ENCODE measurements at places on chromosomes 16 and 17.

DNA sequence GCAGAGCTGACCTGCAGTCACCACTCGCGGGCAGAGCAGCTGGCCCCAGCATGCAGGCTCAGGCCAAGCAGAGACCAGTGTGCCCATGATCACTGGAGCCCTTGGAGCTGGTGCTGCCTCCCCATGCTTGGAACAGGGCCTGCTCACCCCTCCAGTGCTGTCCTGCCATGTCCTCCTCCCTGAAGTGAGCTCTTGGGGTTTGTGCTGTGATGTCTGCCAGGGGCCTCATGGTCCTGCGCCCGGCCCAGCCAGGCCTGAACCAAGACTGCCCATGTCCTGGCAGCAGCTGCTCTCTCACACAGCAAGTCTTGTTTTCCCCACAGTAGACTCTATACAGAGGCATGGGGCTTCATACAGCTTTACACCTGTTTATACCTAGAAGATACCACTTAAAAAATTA is 24.6 kb downstream of the TMEM11 start:
- DNase-seq: no peak

DNA sequence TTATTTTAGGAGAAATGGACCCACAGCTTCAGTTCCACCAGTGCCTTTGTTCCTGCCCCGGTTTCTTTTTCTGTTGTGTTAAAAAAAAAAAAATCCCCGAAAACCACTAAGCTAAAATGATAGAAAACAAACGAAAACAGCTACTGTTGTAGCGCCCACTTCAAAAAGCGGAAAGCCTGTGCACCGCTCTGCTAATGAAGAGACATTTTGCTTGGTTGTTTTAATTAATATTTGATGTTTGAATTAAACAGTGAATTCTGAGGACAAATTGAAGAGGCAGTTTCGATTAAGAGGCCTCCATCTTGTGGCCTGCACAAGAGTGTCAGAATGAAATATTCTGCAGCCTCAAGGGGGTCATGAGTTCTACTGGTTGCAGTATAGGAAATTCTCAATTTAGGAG is 186.7 kb downstream of the RPTOR start:
- no peak for DNase-seq

DNA sequence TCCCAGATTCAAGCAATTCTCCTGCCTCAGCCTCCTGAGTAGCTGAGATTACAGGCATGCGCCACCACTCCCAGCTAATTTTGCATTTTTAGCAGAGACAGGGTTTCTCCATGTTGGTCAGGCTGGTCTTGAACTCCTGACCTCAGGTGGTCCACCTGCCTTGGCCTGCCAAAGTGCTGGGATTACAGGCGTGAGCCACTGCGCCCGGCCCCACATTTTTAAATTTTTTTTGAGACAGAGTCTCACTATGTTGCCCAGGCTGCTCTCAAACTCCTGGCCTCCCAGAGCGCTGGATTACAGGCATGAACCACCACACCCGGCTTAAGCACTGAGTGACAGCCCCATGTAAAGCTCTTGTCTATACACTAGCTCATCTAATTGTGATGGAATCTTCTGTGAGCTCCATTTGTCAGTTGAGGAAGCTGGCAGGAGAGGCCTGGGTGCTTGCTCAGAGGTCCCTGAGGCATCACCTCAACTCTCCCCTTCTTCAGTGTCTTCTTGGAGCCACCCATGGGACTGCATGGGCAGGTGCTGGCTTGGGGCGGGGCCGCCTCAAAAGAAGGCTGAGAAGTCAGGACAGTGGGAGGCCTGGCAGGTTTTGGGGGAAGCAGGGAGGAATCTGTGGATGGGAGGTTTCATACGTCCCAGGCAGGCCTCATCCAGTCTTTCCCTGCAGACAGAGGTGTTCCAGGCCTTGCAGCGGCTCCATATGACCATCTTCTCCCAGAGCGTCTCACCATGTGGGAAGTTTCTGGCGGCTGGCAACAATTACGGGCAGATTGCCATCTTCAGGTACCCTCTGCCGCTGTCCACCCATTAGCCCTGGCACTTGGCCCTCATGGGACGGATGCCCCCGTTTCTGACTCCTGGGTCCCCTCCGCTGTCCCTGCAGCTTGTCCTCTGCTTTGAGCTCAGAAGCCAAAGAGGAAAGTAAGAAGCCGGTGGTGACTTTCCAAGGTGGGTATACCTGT is 1.5 kb downstream of the THOC6 start:
- DNase-seq: no peak

- DNase-seq: no peak
These were observed 24.7 kb downstream of the LIMD2 start for GRCh38 chr17:63675231-63675606.

- DNase-seq: no peak
These were observed 260.7 kb upstream of the CA10 start for GRCh38 chr17:52419229-52419641.

- no peak for DNase-seq
These were observed 31.4 kb downstream of the HIC1 start for GRCh38 chr17:2086306-2086705.

DNA sequence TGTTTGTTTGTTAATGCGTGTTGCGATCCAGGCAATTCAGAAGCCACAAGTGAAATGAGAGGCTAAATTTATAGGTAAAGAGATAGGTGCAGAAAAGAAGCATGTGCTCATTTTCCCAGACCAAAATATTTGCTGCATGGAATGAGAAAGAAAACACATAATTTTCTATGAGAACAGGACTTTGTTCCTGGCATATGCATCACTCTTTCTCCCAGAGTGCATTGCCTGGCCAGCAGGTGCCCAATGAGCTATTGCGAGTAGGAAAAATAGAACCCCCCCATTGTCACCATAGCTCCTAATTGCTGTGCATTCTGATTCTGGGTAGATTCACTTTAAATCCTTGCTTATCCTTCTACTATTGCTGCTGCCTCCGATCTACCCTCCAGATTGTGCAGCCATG is 410.4 kb downstream of the PMP22 start:
- no peak for DNase-seq

DNA sequence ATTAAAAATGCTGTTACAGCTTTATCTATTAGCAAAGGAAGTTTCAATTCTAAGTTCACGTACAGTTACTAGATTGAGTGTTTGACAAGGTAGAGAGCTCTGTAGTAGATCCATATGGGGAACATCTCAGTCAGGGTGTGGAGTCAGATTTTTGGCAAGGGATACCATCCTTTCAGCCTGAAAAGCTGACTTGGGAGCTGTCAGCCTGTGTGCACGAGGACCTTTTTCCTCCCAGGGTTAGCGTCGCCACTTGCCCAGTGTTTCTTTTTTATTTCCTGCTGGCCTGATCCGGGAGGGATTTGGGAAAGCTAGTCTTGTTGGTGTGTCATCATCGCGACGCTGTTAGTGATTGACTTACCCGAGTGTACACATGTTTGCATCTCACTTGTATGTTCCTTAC is 29.5 kb downstream of the WWOX start:
- no peak for DNase-seq

- DNase-seq: peak; percentile 58
These were observed 634 bp downstream of the KANSL1 start for GRCh38 chr17:46192439-46193150.

DNA sequence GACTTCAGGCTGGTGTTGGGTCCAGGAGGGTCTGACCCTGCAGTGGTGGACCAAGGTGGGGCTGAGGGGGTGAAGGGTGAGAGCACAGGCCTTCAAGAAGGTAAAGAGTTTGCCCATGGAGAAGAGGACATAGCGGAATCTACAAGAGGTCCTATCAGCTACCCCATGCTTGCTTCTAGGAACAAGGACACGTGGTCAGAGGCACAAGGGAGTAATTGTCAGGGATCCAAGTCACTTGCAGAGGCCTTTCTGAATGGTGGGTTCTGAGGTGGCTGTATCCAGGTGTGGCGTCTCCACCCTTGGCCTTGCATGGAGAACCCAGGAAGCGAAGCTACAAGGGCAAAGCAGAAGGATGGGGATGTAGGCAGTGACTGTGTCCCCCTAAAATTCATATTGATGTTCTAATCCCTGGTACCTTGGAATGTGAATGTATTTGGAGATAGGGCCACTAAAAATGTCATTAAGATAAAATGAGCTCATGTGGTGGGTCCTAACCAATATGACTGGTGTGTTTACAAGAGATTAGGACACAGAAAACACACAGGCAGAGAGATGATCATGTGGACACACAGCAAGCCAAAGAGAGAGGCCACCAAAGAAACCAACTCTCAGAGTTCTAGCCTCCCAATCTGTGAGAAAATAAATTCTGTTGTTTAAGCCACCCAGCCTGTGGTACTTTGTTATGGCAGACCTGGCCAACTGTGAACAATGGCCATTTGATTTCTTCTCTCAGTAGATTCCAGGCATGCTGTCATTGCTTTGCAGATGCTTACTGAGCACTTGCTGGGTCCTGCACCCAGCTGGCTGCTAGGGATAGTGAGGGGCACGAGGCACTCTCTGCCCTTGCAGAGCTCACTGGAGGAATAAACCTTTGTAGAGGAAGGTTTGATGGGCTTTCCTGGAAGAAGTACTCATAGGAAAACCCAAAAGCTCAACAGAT is 75.8 kb downstream of the UTP18 start:
- DNase-seq: no peak

DNA sequence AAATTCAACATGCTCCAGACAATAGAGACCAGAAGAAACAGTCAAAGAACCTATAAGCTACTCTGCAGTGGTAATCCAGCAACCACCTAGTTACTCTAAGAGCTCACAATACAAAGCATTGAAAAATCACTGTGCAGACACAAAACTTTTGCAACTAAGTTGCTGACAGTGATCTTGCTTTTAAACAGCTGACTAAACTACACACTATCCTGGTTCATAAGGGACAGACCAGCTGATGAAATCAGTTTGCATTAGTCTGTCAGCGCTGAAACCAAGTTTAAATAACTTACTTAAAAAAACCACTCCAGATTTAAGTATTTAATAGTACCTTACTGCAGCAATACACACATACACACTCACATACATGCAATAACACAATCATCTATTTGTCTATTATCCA is 4.6 kb downstream of the VEZF1 start:
- DNase-seq: no peak

- no peak for DNase-seq
These were observed 2.1 kb downstream of the ARHGAP17 start for GRCh38 chr16:25013049-25013448.

DNA sequence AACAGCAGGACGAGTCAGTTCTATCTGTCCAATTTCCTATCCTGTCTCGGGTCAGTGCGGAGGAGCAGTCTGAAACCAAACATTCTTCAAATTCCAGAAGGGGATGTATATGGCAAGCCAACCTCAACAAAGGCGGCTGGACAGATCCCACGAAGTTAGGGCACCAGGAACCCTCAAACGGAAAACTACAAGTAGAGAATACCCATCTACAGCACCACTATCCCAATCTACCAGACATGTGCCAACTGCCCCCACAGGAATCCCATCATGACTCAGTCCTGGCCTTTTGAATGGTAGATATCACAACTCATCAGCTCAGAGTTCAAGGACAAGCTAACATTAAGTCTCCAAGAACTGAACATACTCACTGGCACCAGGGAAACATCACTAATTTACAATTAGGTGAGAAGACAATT is 2.3 kb downstream of the NAT9 start:
- no peak for DNase-seq

GRCh38 chr17:80770881-80771611 is 220.6 kb upstream of the CHMP6 start:
- DNase-seq: no peak

- no peak for DNase-seq
These were observed 59.2 kb upstream of the LYRM9 start for GRCh38 chr17:27952366-27952765.

DNA sequence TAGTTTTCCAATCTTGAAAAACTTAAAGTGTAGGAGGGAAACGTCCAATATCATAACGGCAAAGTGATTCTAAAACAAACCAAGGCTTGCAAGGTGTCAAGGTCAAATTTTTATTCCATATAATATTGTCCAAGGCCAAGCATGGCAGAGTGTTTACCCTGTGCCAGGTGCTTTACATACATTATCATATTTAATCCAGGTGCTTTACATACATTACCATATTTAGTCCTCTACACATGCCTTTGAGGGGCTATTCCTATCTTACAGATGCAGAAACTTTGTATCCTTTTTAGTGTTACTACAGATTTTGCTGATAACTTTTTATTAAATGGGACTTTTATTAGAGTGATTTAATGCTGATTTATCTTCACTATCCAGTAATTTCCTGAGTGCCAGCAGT is 23.9 kb downstream of the MAF start:
- DNase-seq: no peak

- DNase-seq: no peak
These were observed 44.3 kb downstream of the ELAC2 start for GRCh38 chr17:12973496-12974004.

DNA sequence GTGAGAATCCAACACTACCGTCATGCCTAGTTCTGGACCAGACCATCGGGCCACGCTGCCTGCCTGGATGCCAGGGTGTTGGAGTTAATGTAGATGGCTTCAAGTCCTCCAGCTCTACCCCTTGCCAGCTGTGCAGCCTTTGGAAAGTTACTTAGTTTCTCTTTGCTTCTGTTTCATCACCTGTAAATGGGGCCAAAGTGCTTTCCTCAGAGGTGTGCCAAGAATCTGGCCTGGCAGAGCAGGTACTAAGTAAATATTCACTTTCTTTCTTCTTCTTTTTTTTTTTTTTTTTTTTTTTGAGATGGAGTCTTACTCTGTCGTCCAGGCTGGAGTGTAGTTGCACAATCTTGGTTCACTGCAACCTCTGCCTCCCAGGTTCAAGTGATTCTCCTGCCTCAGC is 159.5 kb upstream of the RPL38 start:
- no peak for DNase-seq

- no peak for DNase-seq
These were observed 26.0 kb downstream of the KCNJ16 start for GRCh38 chr17:70100983-70101382.

- no peak for DNase-seq
These were observed 32.3 kb downstream of the TPPP3 start for GRCh38 chr16:67361038-67361437.

DNA sequence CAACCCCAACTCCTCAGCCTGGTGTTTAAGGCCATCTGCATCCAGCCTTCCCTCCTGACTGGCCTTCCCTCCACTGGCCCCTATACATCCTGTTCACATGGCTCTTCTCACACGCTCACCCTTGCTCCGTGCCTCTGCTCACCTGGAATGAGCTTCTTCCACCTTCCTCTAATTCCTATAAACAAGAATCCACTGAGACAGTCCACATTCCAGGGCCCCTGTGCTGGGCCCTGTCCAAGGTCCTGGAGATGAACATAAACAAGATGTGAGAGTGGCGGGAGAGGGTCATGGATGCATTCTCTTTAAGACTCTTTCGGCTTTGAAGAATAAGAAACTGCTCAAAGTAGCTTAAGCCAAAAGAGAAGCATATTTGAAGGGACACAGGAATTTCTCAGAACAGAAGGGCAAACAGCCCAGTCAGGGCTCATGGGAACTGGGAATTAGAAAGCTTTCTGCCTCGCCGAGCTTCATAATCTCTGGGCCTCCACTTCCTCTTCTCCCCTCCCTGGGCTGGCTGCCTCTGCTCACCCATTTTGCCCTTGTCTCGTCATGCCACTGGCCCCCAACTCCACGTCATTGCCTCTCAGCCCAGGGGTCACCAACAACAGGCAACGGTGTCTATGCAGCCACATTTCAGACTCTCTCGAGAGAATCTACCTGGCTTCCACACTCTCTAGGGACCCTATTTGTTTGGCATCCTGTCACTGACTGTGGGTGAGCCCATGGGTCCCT is 13.5 kb downstream of the SPPL2C start:
- no peak for DNase-seq

- no peak for DNase-seq
These were observed 166.0 kb upstream of the GSE1 start for GRCh38 chr16:85446951-85447692.

All from stimulated activated naive CD4-positive, alpha-beta T cell treated with Interleukin-2 at 50 U/mL for 16 hours (primary cell).